ENCODE measurements at places on chromosomes 11 and 22. TPM values are rescaled to one million over a fixed set of nuclear protein-coding genes. Genes with fewer than 3 reads are reported as not detected.

Gene MCM5
- polyA plus RNA-seq, result 22.0 TPM

Gene TIMM10B
- polyA plus RNA-seq, result 29.9 TPM

Gene SLC6A5
- polyA plus RNA-seq, result not detected

Gene CCDC188
- not detected for polyA plus RNA-seq

Gene DRG1
- polyA plus RNA-seq, result 128 TPM

Gene OR52J3
- polyA plus RNA-seq, result not detected

Gene KRTAP5-1
- 0.29 TPM for polyA plus RNA-seq

Gene SCN4B
- not detected for polyA plus RNA-seq

Gene GRAMD1B
- 4.2 TPM for polyA plus RNA-seq

Gene KBTBD3
- 10.0 TPM for polyA plus RNA-seq

Gene MS4A2
- polyA plus RNA-seq, result not detected

Gene FAM180B
- not detected for polyA plus RNA-seq

Gene WBP2NL
- polyA plus RNA-seq, result 0.49 TPM

Data from CD4-positive, alpha-beta memory T cell (primary cell).